ENCODE measurements at places on chromosomes 7 and 10. TPM values are rescaled to one million over a fixed set of nuclear protein-coding genes. Genes with fewer than 3 reads are reported as not detected.
A peak's percentile ranks its signal among the peaks of the same experiment; 100 is the strongest.

GRCh38 chr10:3040069-3040468 is 27.3 kb upstream of the PFKP start:
- no peak for DNase-seq

GRCh38 chr10:50404021-50404773 is 152.9 kb upstream of the ASAH2 start:
- no peak for DNase-seq

GRCh38 chr10:13587391-13587790 is 626 bp downstream of the PRPF18 start:
- DNase-seq, result no peak

The HOXA7 gene
- 18.1 TPM for polyA plus RNA-seq

DNA sequence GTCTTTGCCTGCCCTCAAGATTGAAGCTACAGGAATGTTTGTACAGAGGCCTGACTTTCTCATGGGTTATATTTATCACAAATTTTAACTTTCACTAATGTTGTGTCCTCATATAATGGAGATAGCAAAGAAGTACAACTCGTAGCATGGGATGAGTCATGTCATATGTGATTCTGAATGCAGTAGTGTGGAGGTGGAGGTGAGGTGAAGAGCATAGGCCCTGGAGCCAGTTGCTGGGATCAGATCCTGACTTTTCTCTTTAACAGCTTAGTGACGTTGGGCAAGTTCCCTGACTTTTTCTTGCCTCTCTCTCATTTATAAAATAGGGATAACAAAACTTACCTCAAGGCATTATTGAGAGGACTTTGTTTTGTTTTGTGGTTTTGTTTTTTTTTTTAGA is 132.1 kb upstream of the IMMP2L start:
- no peak for DNase-seq

DNA sequence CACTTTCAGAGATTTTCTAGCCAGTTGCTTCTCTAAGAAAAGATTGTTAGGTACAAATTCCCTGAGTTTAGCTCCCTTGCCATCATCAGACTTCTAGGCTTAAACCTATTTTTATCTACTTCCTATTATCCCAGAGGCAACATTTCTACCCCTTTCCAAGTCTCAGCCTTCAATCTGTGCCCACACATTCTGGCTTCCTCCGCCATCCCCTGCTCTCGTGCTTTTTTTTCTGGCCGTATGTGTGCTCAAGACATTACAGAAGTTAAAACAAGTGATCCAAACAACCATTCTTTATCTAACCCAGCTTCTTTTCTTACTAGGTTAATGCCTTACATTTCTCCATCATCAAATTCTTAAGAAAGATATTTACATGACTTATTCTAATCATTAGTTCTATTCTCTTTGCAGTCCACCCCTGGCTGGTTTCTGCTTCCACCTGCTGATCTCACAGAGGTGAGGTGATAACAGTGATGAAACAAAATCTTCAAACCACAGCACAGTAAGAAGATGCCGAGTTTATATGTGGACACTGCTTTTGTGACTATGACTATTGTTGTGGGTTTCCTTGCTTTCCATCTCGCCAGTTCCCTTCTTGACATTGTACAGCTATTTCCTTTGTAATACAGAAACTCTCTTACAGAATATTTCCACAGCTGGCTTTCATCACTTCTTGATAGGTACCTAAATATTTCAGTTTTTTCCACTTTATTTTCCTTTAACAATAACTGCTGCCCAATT is 18.3 kb upstream of the CDK6 start:
- DNase-seq, result peak; percentile 11

The THAP5 gene
- 1.5 TPM for polyA plus RNA-seq

- no peak for DNase-seq
These were observed 181.2 kb upstream of the ANK3 start for GRCh38 chr10:60570896-60571295.

The LRCH4 gene
- 32.1 TPM for polyA plus RNA-seq

- DNase-seq, result no peak
These were observed 194.7 kb downstream of the GALNT17 start for GRCh38 chr7:71326595-71326994.

GRCh38 chr10:68878496-68878895 is 22.6 kb upstream of the DDX50 start:
- no peak for DNase-seq

- DNase-seq, result peak; percentile 44
These were observed 52.7 kb upstream of the BTRC start for GRCh38 chr10:101301111-101301731.

The HGF gene
- 0.18 TPM for polyA plus RNA-seq

GRCh38 chr10:95246582-95247051 is 44.2 kb downstream of the PDLIM1 start:
- peak; percentile 76 for DNase-seq

DNA sequence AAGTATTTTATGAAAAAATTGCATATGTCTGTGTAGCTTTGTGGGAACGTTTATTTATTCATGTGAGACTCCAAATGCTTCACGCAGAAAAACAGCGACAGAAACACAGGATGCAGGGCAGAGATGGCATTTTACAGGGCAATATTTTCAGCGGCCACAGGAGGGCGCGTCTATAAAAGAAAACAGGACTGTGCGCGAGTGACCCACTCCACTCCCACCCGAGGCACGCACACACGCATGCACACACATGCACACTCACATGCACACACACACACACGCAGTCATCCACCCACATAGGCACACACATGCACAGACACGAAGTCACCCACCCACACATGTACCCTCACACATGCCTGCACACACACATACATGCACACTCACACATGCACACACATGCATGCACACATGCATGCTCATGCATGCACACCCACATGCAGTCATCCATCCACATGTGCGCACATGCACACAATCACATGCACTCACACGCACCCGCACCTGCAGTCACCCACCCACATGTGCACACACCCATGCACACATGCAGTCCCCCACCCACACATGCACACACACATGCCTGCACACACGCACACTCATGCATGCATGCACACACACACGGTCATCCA is 96.3 kb downstream of the DNAJB6 start:
- DNase-seq, result peak; percentile 40

The HTR7 gene
- not detected for polyA plus RNA-seq

The PRR15 gene
- 6.3 TPM for polyA plus RNA-seq

GRCh38 chr7:5594616-5595544 is 171.2 kb upstream of the TNRC18 start:
- DNase-seq, result peak; percentile 55

GRCh38 chr7:112192236-112193154 is 13.7 kb downstream of the DOCK4 start:
- DNase-seq, result peak; percentile 98

DNA sequence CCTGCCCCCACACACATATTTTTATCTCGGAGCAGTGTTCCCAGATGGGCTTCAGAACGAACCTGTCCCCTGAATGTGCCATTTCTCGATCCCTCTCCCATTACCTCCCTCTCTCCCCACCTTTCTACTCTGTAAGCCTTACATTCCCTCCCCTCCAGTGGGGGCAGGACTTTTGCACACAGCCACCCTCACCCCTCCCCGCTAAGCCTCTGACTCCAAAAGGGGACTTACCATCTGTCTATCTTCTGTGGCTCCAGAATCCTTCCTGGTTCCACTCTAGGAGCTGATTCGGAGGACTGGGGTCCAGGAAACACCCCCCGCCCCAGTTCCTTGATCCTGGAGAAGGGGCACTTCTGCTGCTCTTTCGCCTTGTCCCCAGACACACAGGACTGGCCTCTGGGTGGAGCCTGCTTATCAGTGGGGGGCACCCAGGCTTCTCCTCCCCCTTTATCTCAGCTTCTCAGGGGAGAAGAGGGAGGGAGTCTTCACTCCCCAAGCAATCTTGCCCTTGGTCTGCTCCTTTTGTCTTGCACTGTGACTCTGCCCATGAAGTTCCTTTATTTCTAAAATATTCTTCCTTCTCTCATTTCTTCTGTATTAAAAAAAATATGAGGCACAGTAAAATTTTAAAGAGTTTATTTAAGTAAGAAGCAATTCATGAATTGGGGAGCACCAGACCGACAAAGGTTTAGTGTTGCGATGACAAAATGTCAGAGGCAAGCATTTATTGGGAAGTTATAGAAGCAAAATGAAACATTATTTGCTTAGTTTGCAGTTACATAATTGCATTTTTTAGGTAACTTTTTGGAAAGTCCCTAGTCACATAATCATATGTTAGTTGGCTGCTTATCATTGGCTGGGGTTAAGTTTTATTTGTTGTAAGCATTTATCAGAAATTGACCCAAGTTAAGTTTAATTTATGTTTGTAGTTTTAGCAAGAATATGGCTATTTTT is at the start of gene KEL:
KEL (minus strand) TSS at position 391 of the 954 bp plus-strand sequence; CDS start at position 234, 157 bp downstream.
- DNase-seq, result no peak

Data from endothelial cell of umbilical vein (primary cell).